Astrocyte of the cerebellum (primary cell): ENCODE measurements at places on chromosomes 12 and 14.

- DNase-seq: no peak
Observed at GRCh38 chr12:85352016-85352415, 72.0 kb downstream of the ALX1 start.

DNA sequence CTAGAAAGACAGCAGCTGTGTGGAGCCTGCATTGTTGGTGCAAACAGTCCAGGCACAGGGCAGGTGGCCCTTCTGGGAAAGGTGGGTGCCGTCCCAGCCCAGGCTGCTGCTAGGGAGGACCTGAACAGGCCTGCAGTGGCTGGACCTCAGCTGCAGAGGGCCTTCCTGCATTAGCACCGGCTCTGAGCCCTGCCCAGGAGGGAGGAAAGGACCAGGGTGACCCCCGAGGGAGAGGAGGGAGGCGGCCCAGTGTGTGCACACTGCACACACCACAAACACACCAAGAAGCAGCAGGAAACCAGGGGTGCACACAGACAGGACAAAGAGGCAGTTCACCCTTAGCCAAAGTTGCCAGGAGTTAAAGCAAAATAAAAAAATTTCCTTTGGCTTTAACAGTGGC is 8.0 kb upstream of the PGAM5 start:
- no peak for DNase-seq

- no peak for DNase-seq
Observed at GRCh38 chr12:16218234-16218633, 59.3 kb downstream of the SLC15A5 start.

DNA sequence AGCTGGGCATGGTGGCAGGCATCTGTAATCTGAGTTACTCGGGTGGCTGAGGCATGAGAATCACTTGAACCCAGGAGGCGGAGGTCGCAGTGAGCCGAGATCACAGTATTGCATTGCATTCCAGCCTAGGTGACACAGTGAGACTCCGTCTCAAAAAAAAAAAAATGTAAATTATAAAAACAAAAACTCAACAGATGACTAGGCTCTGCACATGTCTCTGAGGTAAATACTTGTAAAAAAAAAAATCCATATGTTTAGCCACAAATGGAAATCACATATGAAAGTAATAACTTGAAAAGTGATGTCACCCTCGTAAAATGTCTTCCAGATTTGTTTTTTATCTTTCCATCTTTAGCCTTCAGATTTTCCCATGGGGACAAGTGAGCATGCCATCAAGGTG is 85.0 kb downstream of the KICS2 start:
- DNase-seq: no peak

DNA sequence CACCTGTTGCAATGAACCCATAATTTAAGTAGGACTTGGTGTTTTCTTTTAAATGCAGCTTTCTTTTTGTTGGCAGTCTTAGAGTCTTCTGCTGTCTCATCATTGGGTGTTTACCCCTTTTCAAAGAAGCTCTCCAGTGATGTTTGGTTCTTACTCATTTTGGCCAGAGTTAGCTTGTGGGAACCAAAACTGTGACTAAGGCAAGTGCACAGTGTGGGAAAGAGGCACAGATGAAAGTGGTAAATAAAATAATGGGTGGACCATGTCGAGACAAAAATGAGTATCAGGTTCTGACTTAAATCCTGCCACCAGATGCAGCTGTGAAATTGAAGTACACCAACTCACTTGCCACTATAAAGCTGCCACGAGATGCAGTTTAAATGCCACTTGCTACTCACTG is 615.4 kb upstream of the MIS18BP1 start:
- no peak for DNase-seq

DNA sequence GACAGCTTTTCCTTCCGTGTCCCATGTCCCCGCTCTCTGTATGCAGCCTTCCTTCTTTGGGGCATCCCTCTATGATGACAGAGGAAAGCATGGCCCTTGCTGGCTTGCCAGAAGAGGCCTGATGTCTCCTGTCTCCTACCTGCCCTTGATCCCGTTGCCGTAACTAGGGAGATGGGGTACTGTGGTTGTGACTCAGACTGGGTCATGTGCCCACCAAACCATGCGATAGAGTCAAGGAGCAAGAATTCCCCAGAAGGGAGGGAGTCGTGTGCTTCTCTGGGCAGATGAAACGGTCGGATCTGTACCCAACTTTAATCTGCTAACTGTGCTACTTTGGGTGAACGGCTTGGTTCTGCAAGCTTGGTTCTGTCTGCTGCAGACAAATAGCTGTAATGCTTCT is 99.1 kb upstream of the DYNC1H1 start:
- no peak for DNase-seq

- DNase-seq: no peak
Observed at GRCh38 chr12:3580094-3580749, 89.2 kb downstream of the PRMT8 start.

GRCh38 chr14:61559641-61560201 is 135.6 kb upstream of the HIF1A start:
- no peak for DNase-seq

- DNase-seq: no peak
Observed at GRCh38 chr12:63319386-63319785, 168.4 kb upstream of the AVPR1A start.

GRCh38 chr12:75935539-75936242 is 95.9 kb downstream of the PHLDA1 start:
- DNase-seq: no peak

DNA sequence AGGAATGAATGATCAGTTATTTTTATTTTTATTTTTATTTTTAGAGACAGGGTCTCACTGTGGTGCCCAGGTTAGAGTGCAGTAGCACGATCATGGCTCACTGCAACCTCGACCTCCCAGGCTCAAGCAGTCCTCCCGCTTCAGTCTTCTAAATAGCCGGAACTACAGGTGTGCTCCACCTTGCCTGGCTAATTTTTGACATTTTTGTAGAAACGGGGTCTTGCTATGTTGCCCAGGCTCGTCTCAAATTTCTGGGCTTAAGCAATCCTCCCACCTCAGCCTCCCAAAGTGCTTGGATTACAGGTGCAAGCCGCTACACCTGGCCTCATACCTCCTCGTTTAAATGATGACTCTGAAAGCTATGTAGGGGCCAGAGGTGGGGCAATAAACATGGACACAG is 706.0 kb downstream of the MED13L start:
- no peak for DNase-seq

DNA sequence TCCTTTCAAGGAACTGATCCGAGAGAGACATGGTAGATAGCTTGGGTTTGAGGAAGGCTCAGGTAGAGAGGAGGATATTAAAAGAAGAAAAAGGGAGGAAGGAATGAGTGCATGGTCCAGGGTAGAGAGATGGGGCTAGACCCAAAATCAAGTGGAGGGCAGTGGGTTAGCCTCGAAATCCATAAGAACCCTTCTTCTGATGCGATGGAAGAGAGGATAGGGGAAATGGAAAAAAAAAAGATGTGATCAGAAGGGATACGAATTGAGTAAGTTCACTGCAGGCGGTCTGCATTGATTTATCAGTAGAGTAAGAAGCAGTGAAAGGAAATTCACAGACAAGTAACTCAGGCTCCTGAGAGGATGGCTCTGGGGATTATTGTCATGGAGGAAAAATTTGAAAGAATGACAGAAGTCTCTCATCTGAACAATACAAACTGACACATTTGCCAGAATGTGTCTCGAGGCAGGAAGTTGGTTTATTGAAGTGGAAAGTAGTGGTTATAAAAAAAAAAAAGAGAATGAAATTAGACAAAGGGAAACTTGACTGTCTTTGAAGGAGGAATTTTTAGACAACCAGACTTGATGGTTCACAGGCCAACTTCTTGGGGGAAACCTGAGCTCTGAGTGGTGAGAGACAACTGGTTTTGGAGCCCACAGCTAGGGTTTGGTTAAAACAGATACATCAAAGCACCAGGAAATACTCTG is 10.2 kb downstream of the PPFIBP1 start:
- DNase-seq: peak; percentile 76

GRCh38 chr12:45648070-45648469 is 81.4 kb upstream of the ARID2 start:
- no peak for DNase-seq
